ENCODE measurements at places on chromosomes 7 and 10.

DNA sequence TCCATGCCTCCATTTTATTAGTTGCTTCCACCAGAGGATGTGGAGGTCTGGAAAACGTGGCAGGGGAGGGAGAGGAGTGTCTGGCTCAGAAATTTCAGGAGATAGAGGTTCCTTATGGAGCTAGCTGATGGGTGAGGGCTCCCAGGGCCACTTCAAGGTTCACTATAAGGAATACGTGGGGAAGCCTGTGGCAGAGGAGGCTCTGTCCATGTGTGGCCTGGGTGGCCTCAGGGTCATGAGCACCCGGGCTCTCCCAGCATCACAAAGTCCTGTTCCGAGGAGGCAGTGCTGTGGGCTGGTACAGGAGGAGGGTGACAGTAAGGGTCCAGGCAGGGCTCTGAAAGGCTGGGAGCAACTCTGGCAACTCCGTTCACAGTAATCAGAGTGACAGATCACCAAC lies 24.6 kb downstream of the ARHGAP22 start:
- no peak for DNase-seq

- DNase-seq: peak; percentile 69
These were observed 14.7 kb downstream of the CDNF start for GRCh38 chr10:14822879-14823755.

- no peak for DNase-seq
These were observed 112.1 kb downstream of the LMBR1 start for GRCh38 chr7:156780724-156781455.

- DNase-seq: no peak
These were observed 215.7 kb downstream of the HTR7 start for GRCh38 chr10:90642136-90642535.

DNA sequence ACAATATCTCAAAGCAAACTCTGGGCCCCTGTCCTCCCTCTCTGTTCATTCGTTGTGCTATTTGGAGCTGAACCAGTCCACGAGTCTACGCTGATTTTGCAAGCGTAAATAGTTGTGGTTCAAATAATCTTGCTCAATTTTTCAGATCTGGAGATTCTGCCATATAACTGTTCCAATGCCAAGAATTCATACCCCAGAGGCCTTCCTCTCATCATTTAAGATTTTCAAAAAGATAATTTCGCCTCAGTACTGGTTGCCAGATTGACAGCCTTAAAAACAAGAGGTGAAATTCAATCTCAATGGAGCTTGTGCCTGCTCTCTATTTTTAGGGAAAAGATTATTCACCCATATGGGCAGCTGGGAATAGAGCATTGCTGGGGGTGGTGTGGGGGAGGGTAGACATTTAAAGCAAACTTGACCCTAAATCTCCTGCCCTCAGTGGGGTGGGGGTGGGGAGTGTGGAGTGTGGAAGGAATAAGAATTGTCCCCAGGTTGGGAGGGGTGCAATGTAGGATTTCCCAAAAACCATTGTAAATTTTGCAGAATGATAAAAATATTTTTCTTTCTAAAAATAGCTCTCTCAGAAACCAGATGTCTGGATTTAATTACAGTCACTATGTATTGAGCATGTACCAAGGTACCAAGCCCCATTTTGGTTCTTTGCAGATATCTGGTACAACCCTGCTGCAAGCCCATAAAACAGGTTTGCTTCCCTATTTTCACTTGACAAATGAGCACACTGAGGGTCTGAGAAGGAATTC lies 104.7 kb upstream of the EEPD1 start:
- peak; percentile 83 for DNase-seq

GRCh38 chr10:78292982-78293865 lies 259.6 kb downstream of the RPS24 start:
- no peak for DNase-seq

- no peak for DNase-seq
These were observed 549.1 kb upstream of the DPP6 start for GRCh38 chr7:153503093-153503492.

DNA sequence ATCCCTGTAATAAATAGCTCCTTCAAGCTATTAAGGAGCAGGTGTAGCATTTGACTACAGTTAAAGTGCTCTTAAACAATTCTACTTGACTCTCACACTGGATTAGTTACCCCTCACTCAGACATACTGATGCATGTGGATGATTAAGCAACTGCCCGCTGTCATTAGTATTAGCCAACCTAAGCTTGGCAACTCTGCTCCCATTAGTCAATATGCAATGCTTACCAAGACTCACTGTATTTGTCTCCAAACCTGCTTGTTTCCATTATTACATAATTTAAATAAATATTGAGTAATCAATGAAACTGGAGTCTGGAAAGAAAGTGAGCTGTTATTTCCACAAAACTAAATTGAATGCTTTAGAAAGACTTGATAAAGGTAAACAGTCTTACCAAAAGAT lies 144.0 kb upstream of the ASAH2 start:
- peak; percentile 43 for DNase-seq

- no peak for DNase-seq
These were observed 133.3 kb upstream of the HGF start for GRCh38 chr7:81903115-81903514.

- DNase-seq: peak; percentile 31
These were observed 130.4 kb downstream of the GLI3 start for GRCh38 chr7:42106562-42106961.

GRCh38 chr7:139797607-139798006 lies 19.8 kb upstream of the HIPK2 start:
- DNase-seq: no peak

DNA sequence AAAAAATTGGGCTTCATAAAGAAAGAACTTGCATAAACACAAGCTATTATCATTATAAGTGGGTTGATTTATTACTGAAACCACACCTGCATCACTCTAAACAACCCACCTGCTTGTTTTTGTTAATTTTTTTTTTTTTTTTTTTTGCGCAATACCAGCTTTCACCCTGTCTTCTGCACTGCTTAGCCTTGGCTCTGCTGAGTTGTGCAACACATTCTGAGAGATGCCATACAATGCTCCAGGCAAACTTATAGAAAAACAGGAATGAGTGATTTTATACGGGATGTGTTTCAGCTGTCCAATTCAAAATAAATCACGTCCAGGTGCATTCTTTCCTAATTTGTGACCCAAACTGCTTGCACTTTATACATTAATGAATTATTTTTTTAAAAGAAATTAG lies 923.6 kb downstream of the GATA3 start:
- DNase-seq: no peak

- DNase-seq: peak; percentile 10
These were observed 34.8 kb upstream of the BICC1 start for GRCh38 chr10:58477902-58478301.

DNA sequence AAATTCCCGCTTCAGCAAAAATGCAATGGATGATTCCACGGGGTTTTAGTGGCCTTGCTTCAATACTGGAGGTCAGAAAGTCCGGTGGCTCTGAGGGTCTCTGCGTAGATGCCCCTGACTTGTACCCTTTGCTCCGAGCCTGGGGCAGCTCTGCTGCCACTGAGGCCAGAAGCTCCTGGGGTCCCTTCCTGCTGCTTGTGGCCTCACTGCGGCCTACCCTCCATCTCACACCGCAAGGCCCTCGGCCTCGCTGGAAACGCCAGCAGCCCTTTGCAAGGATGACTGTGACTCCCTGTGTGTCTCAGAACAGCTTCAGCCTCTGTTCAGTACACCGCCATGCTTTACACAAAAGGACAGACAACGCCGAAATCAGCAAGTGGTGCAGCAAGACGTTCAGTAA lies 244.8 kb downstream of the ACTR3B start:
- DNase-seq: no peak

DNA sequence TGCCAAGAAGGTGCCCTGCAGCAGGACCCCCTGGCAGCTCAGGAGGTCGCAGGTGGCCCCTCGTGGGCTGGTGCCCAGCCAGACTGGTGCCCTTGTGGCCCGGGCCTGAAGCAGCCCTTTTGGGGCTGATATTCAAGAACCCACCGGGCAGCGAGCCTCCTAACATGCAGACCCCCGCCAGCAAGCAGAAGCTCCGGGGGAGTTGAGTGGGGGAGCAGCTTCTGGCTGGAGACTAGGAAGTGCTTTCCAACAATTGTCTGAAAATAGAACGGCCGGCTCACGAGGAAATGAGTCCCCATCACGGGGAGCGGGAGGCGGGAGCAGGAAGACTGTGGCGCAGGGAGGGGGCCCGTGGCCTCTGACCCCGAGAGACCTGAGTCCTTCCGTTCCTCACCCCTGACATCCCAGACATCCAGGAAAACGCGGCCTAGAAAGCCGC lies 9.5 kb upstream of the INTS1 start:
- no peak for DNase-seq

GRCh38 chr10:89337484-89337883 lies 9.7 kb downstream of the IFIT3 start:
- DNase-seq: no peak

- DNase-seq: no peak
These were observed 63.5 kb downstream of the AFAP1L2 start for GRCh38 chr10:114340816-114341215.

DNA sequence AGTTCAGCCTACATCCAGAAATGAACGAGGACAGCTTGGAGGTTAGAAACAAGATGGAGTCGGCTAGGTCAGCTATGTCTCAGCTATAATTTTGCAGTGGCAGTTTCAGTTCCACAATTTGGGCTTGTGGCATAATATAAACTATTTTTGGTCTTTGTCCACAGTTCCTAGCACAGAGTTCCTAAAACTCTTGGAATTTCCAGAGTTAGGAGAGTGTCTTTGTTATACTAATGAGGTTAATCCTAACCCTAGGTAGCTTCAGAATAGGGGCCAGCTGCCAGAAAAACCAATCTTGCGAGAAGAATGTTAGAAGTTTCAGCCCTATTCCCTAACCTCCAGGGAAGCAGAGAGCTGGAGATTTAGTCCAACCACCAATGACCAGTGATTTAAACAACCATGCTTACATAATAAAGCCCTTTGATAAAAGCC lies 131.9 kb downstream of the AKR1D1 start:
- no peak for DNase-seq

DNA sequence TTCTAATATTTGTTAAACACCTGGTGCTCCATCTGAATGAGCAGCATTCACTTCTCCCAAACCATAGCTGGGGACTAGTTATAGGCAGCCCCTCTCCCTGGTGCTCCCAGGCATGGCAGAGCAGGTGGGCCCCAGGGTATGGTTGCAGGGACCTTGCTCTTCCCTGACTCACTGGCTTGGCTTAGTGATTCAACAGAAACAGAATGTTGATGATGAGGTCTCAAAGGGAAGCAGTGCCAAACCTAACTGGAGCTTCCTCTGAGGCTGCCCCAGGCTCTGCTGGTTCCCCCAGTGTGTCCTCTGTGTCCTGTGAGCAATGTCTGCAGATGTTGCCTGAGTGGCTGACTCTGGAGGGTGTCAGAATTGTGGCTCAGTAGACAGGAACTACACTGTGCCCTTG lies 3.7 kb downstream of the GPR26 start:
- DNase-seq: peak; percentile 69

DNA sequence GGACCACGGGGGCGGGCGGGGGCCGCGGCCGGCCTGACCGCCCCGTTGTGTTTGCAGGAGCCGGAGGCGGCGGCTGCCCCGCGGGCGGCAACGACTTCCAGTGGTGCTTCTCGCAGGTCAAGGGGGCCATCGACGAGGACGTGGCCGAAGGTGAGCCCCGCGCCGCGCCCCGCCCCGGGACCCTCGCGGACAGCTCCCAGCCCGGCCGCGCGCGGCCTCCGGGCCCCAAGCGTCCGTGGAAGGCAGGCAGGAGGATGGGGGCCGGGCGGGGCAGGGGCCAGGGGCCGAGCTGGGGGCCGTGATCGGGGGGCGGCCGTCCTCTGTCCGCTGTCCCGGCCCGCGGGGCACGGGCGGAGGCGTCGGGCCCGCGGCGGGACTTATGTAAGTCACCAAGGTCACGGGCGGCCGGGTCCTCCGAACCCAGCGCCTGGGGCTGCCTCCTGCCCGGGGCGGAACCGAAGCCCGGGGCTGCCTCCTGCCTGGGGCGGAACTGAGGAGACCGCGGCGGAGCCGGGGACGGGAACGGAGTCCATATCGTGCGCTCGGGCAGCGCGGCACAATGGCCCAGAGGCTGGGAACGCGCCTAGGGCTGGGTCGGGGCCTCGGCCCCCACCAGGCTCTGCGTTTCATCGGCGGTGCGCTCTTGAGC lies 497 bp downstream of the PPP2R2D start:
- peak; percentile 65 for DNase-seq

DNA sequence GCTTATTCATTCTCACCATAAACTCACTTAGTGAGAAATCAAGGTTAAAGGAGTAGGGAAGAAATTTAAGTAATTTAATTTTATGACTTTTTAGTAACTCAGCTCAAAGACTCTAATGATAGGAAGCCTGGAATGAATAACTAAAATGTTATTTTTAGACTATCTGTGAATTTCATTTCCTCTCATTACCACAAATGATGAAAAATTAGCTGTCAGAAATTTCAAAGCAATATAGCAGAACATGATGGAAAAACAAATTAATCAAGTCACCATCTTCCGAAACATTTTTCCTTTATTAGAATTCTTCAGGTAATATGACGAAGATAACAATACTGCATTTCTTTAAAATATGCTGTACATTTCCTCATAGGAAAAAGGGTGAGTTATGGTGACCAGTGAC lies 2.7 kb upstream of the ITGB8 start:
- DNase-seq: no peak

DNA sequence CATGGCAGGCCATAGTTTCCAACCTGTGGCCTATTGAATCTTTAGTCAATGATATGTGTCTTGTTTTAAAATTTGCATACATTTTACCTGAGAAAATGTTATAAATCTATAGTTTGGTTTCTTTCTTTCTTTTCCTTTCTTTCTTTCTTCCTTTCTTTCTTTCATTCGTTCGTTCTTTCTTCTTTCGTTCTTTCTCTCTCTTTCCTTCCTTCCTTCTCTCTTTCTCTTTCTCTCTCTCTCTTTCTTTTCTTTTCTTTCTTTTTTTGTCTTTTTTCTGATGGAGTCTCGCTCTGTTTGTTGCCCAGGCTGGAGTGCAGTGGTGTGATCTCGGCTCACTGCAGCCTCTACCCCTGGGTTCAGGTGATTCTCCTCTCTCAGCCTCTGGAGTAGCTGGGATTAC lies 133.3 kb downstream of the IDE start:
- DNase-seq: no peak

GRCh38 chr7:43201912-43202311 lies 89.5 kb downstream of the HECW1 start:
- no peak for DNase-seq

- DNase-seq: peak; percentile 3
These were observed 57.6 kb downstream of the TSPAN15 start for GRCh38 chr10:69508738-69509340.

DNA sequence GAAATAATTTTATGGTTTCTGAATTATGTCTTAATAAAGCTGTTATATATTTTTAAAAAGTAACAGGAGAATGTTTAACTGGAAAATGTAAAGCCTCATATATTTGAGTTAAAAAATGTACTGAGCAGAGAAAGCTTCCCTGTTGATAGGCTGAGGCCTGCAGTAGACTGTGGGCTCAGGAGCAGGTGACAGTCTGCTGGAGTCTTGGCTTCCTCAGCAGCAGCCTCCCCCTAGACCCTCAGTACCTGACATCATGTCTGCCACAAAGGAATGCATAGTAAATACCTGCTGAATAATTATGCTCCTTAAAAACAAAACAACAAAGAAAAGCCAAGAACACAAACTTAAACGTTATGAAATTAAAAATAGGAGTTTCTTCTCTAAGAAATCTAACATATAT lies 73.9 kb upstream of the NOBOX start:
- DNase-seq: no peak

- DNase-seq: peak; percentile 16
These were observed 247.3 kb downstream of the SEMA3A start for GRCh38 chr7:83947260-83947659.

- DNase-seq: no peak
These were observed 5.8 kb upstream of the SMARCD3 start for GRCh38 chr7:151254316-151254715.

- DNase-seq: no peak
These were observed 221.1 kb downstream of the SEMA3E start for GRCh38 chr7:83427884-83428283.
